Activated naive CD4-positive, alpha-beta T cell treated with anti-CD3 and anti-CD28 coated beads, Interleukin-2, amount 50 U/mL, for 16 hours (primary cell): ENCODE measurements at places on chromosomes 2 and 18.

DNA sequence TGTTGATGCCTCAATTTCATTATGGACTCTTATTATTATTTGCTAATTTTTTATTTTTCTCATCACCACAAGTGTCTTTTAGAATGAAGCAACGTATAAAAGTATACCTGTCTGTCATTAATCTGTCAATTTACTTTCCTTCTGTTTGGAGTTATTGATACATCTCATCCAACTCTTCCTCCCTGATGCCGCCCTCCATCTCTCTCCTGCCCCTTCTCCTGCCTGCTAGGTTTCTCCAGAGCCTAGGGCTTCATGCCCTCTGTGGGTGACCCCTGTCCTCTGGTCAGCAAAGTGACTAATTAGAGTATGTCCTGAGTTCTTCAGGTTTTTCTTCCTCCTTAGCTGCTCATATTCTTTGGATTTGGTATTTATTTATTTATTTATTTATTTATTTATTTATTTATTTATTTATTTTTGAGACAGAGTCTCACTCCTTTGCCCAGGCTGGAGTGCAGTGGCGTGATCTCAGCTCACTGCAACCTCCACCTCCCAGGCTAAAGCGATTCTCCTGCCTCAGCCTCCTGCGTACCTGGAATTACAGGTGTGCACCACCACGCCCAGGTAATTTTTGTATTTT is 162.5 kb upstream of the MYCN start:
- no peak for DNase-seq

GRCh38 chr2:9168821-9169221 is 37.8 kb upstream of the ASAP2 start:
- no peak for DNase-seq

DNA sequence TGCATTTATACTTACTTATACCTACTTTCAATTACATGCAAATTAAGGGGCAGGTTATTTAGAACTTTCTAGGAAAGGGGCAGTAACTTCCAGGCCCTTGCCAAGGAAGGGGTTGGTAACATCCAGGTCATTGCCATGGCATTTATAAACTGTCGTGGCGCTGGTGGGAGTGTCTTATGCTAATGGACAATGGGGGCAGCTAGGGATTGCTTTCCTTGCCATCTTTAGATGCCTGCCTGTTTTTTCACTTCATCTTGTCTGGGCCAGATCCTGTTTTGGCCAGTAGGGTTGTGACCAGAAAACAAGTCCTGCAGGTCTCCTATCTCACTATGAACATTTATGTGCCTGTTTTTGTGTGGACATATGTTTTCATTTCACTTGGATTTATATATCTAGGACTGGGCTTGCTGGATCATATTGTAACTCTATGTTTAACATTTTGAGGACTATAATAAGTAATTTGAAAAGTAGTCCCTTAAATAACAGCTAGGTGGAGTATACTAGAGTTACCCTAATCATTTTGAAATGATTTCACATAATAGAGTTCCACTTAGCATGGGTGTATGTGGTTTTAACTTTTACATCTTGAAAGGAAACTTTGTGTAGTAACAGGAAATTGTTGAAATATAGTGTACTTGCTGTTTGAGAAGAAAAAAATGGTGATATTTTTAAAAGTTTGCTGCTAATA is 56.1 kb downstream of the LCLAT1 start:
- no peak for DNase-seq

DNA sequence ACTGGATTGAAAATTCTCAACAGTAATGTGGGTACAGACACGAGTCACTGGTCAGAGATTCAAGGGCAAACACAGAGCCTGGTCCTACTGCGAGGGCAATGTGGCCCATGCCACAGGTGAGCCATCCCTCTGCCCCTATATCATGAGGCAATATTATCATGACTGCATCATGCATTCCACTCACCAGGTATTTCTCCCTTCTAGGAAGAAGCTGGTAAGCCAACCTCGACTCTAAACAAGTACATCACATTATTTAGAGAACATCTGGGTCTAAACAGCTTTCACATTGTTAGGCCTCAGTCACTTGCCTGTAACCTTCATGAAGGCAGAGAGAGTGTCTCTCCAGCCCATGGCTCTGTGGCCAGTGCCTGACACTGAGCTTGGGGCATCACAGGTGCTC is 14.6 kb upstream of the RPL31 start:
- DNase-seq: no peak

DNA sequence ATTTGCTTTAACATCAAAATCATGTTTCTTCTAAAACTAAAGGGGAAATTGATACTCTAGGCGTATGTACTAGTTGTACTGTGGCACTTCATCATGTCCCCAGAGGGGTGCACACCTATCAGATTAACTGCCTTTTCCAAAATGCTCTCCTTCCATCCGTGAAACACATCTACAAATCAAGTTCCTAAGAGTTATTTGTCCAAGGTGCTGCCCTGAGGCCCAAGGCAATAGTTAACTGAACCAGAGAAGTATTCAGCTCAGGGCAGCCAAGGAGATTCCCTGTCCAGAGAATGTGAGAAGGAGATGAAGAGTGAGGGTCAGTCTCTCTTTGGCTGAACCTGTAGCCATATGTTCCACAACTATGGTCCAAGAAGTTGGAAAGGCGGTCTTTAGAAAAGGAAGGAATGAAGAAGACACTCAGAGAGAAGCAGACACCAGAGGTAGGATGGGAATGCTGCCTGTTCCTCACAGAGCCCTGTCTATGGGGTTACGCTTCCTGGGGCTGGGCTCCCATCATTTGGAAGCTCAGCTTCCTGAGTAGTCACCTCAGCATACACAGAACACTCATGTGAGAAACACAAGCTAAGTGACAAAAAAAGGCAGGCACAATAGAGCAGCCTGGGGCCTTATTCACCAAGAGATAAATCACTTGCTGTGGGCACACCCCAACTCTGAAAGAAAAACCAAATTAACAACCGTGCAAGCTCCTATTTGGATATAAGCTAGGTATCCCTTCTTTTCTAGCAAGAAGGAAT is 55.6 kb downstream of the ANKRD44 start:
- no peak for DNase-seq

GRCh38 chr2:105834931-105835330 is 90.2 kb downstream of the NCK2 start:
- DNase-seq: no peak

DNA sequence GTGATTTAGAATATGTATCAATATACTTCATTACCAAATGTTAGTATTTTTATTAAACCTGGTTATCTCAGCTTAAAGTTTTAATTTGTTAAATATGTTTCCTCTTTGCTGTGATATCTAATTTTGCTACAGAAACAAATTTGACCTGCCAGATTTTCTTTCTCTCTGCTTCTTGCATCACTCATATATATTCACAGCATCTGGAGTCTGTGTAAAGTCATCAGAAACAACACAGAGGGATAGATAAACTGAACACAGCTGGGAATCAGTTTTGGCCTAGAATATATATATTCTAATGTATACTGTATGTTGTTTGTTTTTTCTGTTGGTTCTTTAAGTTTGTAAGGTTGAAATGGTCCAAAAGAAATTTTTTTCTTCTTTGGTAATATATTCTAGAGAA is 8.5 kb downstream of the PSMD14 start:
- no peak for DNase-seq

DNA sequence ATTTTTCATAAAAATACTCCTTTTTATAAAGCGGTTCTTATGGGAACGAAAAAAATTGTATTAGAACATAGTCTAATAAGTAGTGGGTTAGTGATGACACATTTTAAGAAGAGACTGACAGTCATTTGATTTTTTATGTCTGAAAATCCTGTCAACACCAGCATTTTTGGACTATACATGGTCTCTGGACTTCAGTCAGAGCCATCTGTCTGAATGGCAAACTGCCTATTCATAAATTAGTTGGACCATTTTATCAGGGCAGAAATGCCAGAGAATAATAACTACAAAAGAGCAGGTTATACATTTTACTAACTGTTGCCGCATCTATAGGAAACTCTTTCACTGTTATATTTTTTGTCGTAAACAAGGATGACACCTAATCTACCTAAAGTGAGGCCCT is 437.6 kb downstream of the ZNF804A start:
- DNase-seq: no peak

- DNase-seq: no peak
Observed at GRCh38 chr18:33014060-33014796, 241.4 kb upstream of the KLHL14 start.

GRCh38 chr2:144237830-144238627 is 281.9 kb downstream of the ZEB2 start:
- no peak for DNase-seq

GRCh38 chr2:120385355-120386127 is 39.6 kb downstream of the INHBB start:
- no peak for DNase-seq

DNA sequence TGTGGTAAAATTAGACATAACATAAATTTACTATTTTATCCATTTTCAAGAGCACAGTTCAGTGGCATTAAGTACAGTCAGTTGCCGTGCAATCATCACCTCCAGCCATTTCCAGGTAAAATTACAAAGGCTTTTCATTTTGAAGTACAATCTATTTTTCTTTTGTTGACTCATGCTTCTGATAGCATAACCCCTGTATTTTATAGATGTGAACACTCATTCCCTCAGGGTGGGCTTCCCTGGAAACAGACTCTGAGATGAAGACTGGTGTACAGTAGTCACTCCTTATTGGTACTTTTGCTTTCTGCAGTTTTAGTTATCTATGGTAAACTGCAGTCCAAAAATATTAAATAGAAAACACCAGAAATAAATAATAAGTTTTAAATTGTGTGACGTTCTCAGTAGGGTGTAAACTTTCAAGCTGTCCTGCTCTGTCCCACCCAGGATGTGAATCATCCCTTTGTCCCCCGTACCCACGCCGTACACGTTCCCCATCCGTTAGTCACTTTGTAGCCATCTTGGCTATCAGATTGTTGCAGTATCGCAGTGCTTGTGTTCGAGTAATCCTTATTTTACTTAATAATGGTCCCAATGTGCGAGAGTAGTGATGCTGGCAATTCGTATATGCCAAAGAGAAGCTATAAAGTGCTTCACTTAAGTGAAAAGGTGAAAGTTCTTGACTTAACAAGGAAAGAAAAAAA is 41.1 kb upstream of the NAB1 start:
- no peak for DNase-seq

DNA sequence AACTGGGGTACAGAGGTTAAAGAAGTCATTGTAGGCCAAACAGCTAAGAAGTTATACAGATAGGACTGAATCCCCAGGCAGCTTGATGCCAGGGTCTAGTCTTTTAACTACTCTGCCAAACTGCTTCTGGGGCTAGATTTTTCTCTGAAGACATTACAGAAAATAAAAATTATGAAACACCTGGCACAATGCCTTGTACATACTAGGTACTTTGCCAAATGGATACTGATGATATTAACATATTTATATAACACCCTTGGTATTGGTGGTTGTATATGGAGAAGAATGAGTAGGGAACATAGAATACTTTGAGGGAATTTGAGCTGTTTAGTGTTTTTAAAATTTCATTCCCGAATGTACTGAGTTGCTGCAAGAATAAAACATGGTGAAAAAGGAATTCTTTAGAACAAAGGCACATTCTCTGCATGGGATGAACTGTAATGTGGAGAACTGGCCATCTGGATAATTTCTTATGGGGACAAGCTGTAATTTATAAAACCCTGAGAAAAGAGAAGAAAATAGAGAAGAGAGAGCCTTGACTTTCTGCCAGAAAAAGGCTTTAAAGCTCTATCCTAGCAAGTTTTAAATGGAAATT is 210.9 kb upstream of the TMEM200C start:
- no peak for DNase-seq

- DNase-seq: no peak
Observed at GRCh38 chr2:64819361-64819760, 165.6 kb upstream of the SERTAD2 start.

DNA sequence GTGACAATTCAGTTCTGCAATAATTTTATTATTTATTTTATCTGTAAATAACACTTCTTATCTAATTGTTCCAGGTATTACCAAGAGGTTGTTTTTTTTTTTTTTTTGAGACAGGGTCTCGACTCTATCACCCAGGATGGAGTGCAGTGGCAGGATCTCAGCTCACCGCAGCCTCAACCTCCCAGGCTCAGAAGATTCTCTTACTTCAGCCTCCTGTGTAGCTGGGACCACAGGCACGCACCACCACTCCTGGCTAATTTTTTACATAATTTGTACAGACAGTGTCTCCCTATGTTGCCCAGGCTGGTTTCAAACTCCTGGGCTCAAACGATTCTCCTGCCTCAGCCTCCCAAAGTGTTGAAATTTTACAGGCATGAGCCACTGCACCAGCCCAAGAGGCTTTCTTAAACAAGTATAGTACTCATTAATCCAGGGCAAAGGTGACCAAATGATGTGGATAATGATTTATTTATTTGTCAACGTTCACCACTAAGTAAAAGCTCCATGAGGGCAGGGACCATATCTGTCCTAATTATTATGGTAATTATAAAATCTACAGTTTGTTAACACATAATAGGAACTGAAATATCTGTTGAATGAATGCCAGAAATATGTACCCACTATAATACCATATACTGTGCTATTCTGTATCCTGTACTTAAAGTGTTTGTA is 12.0 kb downstream of the STK17B start:
- no peak for DNase-seq

DNA sequence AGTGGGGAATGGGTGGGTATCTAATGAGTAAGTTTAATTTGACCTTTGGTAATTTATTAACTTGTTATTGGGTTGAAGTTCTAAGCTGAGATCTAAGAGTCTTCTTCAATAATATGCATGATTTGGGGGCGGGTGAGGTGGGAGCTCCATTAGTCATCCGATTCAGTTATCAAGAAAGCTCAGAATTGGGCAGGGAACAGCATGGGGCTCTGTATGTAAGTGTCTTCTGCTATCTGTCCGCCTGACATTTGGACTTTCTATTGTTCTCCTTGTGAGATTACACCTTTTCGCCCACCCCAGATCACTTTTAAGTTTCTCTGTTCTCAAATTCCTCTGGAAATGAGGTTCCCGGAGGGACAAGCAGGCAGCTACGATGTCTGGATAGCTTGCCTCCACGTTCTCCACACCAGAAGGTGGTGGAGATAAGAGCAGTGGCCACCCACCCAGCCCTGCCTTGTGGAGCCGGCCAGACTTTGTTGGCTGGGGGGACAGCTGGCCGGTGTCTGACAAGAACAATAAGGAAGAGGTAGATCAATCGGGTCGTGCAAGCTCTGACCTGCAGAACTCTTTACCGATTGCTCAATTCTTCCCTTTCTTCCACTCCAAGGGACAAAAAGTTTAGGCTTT is 75.5 kb upstream of the GATA6 start:
- no peak for DNase-seq

DNA sequence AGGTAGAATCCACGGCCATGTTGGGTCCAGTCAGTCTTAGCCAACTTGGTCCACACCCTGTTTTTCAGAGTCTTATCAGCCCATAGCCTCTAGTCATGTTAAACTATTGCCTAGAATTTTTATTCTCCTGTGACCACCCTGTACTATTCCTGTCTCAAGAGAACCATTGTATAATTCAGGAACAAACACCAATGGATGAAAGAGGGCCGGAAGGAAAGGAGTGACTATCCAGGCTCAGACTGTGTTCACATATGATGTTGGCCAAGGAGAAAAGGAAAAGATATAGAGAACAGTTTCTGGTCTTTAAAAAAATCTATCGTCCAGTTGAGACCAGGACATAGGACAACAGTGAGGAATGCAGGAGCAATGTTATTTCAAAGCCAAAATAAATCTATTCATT is 82.9 kb upstream of the SETBP1 start:
- DNase-seq: no peak
